ENCODE measurements at places on chromosomes 4 and X.
A peak's percentile ranks its signal among the peaks of the same experiment; 100 is the strongest.

DNA sequence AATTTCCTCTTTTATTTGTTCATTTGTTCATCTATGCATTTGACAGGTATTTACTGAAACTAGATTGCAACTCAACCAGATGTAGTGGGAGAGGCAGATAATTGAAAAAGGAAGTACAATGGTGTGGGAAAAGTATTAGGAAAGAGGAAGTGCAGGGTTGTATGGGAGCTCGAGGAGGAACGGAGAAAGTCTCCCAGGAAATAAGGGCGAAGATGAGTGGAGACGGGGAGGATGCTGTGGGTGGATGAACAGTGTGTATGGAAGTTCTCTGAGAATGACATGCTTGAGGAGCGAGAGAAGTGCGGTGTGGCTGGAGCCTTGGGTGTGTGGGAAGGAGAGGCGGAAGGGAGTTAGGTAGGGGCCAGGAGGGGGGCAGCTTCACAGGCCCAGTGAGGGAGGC is 87.5 kb upstream of the DHX15 start:
- no peak for DNase-seq

GRCh38 chrX:133859336-133859735 is 126.1 kb downstream of the GPC3 start:
- no peak for DNase-seq

DNA sequence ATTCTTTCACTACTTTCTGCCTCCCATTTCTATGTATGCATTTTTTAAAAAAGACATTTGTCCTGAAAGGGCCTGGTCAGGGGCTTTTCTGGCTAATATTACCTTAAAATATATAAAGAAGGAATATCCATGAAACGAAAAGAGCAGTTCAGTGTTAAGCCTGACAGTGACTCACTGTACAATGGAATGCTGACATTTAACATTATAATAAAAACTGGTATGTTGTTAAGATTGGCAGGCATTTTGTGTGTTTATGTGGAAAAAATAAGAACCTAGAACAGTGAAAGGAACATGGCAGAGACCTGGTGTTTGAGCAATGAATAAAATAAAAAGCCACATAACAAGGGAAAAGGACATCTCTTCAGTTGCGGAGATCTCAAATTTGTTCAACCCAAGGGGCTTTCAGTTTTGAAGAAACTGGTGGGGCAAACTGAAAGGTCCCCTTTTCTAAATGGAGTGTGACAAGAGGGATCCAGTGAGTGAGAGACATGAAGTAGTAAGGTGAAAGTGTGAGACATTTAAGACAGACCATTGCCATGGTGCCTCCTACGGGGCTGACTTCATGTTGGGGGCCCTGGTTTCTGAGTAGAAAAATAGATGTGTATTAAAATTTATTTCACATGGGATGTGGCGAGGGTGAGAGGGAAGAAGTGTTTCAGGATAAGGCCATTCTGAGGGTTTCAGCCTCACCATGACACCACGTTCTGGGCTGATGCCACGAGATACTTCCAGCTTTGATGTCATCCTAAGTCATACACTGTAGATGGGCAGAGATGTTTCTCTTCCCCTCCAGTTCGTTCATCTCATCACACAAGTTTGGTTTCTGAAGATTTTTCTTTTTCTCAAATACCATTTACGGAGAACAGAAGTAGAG is 324.9 kb downstream of the PPP3CA start:
- peak; percentile 44 for DNase-seq

- DNase-seq, result no peak
Measured at GRCh38 chr4:15930314-15930713, 8.2 kb downstream of the FGFBP1 start.

DNA sequence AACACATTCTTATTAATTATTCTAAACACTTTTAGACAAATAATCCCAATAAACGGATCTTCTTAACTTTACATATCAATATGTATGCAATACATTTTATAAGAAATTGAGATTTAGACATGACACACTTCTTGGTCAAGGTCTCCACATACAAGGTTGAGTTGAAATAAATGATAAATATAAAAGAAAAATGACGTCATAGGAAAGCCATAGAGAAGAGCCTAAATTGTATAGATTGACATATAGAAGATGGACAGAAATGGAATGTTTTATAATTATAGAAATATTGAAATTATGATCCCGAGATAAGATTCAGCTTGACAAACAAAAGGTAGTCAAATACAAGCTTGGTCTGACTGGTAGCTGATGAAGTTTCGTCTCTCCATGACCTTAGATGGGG is 87.4 kb downstream of the RNF150 start:
- no peak for DNase-seq

- DNase-seq, result no peak
Measured at GRCh38 chr4:141215030-141215429, 5.7 kb upstream of the ZNF330 start.

GRCh38 chrX:115892787-115893671 is 277.5 kb upstream of the AGTR2 start:
- DNase-seq, result peak; percentile 53

GRCh38 chr4:78032446-78032845 is 24.7 kb upstream of the FRAS1 start:
- no peak for DNase-seq

- no peak for DNase-seq
Measured at GRCh38 chr4:28730304-28730703, 1869.7 kb downstream of the STIM2 start.

DNA sequence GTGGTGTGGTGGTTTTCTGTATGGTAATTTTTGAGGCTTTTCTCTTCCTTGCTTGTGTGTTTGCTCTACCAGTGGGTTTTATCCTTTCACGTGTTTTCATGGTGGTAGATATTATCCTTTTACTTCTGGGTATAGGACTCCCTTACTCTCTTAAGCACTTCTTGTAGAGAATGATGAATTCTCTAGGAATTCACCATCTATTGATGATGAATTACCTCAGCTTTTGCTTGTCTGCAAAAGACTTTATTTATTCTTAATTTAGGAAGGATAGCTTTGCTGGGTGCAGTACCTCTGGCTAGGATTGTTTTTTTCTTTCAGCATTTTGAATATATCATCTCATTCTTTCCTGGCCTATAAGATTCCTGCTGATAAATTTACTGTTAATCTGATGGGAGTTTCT is 415.3 kb downstream of the PDGFC start:
- DNase-seq, result no peak

DNA sequence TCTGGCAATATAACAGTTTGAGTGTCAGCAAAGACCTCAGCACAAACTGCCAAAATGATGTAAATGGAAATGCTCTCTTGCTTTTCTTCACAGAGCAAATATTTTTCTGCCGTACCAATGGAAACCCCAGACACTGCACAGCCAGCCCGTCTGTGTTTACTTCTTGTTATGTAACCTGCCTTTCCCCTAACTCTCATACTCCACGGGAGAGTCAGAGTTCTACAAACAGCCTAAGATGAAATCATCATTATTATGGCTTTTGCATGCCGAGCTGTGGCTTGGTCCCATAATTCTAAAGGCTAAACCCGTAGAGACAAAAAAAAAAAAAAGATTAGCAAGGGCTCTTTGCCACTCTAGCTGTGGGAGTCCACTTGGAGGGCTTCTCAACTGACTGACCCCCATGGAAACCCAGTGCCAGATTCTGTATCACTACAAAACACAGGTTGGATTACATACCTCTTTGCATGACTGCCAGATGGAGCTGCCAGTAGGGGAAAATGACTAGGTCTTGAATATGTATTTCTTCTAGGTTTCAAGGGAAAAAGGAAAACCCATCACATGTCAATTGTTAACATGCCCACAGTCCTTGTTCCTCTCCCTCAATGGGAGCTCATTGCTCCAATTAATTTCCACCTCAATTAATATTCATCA is 197.2 kb upstream of the CNKSR2 start:
- peak; percentile 1 for DNase-seq

DNA sequence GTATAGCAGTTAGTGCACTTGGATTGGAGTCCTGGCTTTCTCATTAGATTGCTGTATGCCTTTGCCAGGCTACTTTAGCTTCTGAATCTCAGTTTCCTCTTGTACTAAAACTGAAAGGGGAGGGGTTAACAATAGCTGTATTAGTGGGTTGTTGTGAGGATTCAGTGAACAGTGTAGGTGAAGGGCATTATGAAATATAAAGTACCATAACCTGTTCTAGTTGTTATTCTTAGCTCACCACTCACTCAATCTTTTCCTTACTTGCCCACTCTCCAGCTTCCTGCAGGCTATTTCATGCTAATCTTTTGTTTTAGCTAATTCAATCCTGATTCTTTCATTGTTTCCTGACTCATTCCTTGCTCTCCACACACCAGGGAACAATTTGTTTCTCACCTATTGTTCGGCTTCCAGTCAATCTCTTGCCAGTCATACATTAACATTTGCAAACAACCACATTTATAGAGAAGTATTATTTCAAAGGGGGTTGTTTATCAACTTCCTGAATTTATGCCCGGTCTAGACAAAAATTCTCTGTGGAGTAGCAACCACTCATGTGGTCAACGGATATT is 50.6 kb upstream of the EDA start:
- no peak for DNase-seq

DNA sequence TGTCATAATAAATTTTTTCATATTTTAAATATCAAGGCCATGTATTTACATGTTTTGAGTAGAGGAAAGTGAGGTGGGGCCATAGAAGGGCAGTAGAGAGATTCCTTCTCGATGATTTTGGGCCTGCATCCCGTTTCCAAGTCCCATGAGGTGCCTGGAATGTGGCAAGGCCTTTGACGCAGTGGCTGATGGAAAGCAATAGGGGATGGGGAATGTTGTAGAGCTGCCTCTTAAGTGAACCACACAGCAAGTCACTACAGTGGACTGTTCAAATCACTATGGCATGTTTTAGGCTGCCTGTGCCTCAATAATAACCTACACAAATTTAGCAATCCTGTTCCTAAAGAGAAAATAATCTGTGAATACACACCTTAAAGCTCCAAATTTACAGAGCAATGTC is 48.3 kb downstream of the ANXA5 start:
- no peak for DNase-seq

- no peak for DNase-seq
Measured at GRCh38 chr4:119958983-119959382, 107.7 kb downstream of the MAD2L1 start.

- no peak for DNase-seq
Measured at GRCh38 chrX:4186331-4186730, 472.9 kb upstream of the PRKX start.

DNA sequence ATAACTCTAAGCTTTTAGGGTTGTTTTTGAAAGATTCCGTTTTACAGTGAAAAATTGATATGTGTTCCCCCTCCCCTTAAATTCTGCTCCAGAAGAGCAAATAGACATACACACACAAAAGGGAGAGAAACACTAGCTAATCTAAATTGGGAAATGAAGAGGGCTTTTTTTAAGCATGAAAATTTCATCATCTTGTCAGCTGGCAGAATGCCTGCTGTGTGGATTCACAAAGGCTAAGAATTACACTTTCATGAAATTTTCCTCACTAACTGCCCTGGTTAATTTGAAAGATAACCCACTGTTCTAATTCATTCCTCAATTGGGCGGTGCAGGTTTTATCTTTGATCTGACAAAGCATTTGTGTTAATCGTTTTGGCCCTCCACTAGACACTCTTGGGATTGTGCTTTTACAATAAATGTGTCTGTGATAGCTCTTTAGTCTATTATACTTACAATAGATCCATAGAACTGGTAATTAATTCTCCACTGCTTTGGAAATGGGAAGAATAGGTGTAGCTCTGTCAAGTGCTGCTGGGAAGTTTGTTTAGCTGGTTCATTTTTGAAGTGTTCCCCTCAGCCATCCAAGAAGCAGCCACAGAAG is 152.9 kb downstream of the POLA1 start:
- DNase-seq, result peak; percentile 53

GRCh38 chr4:11769434-11769833 is 340.7 kb upstream of the HS3ST1 start:
- no peak for DNase-seq

All from fibroblast of villous mesenchyme (primary cell).